ENCODE measurements at places on chromosomes 13 and 19.

DNA sequence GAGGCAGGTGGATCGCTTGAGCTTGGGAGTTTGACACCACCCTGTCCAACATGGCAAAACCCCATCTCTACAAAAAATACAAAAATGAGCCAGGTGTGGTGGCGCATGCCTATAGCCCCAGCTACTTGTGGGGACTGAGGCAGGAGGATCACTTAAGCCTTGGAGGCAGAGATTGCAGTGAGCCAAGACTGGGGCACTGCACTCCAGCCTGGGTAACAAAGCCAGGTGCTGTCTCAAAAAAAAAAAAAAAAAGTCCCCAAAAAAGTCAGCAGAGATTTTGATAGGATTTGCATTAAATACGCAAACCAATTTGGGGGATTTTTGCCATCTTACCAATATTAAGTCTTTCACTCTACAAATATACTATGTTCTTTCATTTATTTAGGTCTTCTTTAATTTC, 21.7 kb upstream of the RPL21 start:
- DNase-seq = no peak

- no peak for DNase-seq
Observed at GRCh38 chr19:49790866-49791265, 22.2 kb downstream of the FUZ start.

DNA sequence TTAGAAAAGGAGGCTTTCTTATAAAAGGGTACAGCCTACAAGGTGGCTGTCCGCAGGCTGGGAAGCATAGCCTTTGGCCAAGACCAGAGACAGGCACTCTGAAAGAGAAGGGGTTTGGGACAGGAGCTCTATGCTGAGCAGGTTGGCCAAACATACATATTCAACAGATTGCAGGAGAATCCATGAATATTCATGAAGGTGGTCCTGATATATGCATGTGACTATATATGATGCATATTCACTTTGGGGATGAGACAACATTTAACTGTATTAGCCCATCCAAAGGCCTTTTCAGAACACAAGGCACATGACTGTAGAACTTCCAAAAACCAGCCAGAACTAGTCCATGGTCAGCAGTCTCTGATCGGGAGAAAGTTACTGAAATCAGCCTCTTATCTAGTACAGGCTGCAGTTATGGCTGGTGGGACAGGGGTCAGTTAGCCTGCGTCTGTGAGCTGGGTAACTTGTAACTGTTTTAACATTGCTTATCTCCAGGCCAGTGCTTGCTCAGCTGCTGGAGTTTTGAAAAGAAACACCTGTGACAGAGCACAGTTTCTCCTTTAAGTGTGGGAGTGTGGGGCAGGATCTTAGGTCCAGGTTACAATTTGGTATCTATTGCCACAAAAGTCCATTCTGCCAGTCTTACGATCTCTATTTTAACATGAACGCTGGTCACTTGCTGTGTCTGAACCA, 924.2 kb downstream of the UQCRFS1 start:
- no peak for DNase-seq

DNA sequence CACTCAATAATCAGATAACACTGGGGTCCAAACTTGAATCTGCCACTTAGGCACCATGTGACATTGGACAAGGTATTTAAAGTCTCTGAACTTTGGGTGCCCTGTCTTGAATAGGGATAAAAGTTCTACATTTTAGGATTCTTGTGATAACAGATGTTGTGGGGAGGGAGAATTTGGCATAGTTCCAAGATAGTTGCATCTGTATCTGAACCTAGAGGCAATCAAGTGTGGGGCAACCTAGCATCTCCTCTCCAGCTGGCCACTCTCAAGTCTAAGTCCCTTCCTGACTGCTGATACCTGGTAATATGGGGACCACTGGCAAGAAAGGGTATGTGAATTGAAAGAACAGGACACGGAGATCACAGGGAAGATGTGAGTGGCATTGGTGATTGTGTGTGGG, 256.1 kb downstream of the FOXO1 start:
- no peak for DNase-seq

- no peak for DNase-seq
Observed at GRCh38 chr13:99577934-99578917, 77.0 kb downstream of the TM9SF2 start.

DNA sequence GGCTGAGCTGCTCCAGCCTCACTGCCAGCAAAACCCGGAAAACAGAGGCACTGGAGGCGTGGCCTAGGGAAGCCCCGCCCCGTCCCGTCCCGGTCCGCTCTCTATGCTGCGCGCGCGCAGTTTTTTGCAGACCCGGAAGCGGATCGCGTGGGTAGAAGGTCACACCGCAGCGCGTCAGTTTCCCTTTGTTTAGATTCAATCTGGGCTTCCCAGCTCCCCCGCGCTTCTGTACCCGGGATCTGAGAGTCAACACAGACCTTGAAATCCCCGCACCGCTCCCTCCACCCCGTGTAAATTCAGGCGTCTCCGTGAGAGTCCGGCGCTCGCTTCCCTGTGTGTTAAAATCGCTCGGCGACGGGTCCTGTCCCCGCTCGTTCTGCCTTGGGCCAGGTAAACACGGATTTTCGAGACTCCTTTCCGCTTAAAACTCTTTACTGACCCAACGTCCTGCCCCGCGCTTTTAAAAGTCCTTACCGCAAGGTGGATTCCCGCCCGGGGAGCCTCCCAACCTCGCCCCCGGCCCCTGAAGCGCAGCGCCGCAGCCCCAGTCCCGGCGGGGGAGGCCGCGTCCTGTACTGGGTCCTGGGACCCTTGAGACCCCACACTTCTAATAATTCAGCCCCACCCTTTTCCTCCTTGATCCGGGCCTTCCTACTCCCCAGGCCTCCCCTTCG, at the start of gene ZNF610:
ZNF610 (plus strand) TSS at position 127 of the 674 bp plus-strand sequence. CDS start 12,930 bp downstream, outside the sequence.
- peak; percentile 78 for DNase-seq

DNA sequence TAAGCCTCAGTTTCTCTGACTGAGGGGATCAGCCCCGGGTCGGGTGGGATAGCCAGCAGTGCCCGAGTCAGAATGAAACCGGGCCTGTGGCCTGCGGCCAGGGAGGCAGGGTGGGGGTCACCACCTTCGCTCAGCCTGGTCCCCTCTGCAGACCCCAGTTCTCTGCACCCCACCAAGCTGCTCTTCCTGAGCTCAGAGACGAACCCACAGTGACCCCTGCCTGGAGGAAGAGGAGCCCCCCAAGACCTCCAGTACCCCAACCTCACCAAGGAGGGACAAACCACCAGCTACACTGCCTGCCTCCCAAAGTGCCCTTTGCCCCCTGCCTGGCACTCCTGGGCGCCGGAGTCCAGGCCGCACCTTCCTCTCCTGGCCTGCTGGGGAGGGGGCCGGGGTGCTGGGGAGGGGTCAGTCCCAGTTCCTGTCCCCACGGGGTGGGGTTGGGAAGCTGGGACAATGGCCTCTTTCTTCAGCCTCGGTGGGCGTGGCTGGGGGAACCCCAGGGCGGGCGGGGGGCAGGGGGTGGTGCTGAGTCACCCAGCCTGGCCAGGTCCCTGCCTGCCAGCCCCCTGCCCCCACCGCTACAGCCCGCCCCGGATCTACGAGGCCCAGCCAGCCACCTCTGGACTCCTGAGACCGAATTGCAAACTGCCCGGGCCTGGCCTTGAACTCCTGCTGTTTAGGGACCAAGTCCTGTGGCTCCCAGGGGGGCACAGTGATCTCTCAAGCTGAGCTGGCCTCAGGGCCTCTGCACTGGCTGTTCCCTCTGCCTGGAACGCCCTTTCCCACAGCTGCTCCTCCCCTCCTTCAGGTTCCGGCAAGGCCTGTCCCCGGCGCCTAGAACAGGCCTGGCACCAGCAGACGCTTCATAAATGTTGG, 14.3 kb downstream of the ZBTB7A start:
- no peak for DNase-seq

DNA sequence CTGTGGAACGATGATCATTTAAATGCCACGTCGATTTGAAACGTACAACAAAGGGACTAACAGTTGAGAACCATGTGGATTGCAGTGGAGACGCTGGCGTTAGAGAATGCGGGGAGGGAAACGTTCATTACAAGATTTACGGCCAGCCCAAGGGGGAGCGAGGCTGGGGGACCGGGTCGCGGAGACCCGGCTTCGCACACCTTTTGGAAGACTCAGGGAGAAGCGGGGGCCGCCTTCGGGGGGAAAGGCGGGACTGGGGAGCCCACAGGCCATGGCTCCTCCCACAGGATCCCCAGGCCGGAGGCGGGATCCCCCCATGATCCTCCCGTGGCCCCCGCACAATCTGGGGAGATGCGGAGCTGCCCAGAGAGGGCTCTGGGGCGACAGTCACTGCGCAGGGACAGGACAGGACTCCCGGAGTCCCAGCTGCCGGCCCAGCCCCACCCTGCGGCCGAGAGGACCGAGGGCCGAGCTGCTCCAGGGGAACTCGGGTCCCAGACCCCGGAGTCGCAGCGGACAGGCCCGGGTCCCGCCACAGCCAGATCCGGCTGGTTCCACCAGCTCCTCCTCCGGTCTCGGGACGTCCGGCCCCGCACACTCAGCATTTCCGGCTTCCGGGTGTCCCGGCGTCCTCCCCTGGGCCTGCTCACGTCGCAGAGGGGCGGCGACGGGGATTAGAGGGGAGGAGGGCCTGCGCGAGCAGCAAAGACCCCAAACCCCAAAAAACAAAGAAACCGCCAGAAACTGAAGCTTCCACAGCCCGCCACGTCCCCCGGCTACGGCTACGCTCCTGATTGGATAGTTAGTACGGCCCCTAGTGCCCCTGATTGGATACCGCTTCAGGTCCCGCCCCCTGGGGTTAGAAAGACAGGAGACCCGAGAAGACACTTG, 21.1 kb upstream of the OR10H1 start:
- DNase-seq = peak; percentile 90

DNA sequence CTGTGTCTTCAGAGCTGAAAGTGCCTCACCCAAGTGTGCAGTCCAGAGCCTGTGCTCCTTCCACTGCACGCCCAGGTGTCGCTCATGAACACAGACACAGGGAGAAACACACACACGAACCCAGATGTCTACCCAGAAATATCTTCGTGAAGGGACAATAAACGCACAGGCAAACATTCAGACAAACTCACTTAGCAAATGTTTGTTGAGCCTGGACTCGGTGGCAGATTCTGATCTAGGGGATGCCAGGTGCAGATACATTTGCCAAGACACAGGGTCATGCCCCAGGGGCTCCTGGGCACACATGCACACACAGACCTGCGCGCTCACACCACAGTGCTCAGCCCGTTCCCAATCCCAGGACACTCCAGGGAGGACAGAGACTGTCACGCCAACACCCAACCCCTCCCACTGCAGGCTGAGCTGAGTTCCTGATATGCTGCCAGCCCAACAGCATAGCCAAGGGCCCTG, 31.9 kb downstream of the SCGB2B2 start:
- no peak for DNase-seq

DNA sequence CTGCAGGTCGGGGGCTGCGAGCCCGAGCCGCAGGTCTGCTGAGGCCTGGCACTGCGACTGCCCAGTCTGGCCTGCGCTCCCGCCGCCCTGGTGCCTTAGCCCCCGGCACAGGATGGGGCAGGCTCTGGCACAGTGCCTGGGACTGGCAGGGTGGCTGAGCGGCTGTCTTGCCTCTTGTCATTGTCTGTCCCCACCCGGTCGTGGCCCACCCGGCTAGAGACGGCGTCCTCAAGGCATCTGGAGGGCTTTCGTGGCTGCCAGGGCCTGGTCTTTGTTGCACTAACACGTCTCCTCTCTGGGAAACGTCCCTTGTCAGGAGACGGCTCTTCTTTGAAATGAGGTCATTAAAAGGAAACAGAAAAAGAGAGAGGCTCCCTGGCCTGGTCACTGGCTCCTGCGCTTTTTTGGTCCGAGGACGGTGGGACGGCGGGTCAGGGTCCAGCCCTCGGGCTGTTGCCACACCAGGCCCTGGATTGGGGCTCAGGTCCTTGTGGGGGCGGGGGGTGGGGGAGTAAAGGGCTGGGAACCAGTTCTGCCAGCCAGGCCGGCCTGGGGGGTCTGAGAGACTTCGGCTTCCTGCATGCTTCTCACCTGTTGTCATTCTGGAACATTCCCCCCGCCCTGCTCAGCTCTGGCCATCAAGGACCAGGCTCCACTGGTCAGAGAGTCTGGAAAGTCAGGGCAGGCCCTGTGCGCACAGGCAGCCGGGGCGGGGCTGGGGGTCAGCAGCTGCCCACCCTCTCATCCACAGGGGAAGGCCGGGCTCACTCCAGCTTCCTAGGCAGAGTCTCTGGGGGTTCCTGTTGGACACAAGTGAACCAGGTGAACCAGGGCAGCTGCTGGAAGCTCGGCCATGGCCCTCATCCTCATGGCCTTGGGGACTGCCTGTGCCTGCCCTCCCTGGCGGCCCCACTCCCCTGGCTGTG, 6.2 kb upstream of the ZNF554 start:
- DNase-seq = no peak

DNA sequence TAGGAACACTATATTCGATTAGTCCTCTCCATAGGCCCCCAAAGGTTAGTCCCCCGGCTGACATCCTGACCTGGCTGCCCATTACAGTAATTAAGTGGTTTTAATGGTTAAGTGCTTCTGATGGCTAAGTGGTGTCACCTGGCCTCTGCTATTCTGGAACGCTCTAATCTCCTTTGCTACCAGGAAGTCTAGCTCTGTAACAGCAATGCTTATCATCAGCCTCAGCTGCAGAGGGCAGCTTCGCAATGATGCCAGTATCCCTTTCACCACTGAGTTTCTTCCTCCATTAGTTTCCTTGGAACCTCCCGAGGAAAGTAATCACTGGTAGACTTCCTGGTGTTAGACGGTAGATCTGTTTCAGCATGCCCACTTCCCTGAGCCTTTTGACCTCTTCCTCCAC, 8.6 kb upstream of the RNF6 start:
- no peak for DNase-seq

Data from stimulated activated CD8-positive, alpha-beta memory T cell treated with anti-CD3 and anti-CD28 coated beads, Interleukin-7, amount 100 ng/mL, for 4 hours (primary cell).